ENCODE measurements at places on chromosomes 12 and 14.

- H3K4me3 ChIP-seq, result no peak overlapping the region
- H3K36me3 ChIP-seq, result no peaks in the 10 kb centered on the region
- DNase-seq, result no peak
- H3K4me1 ChIP-seq, result no peaks in the 10 kb centered on the region
Measured at GRCh38 chr12:111074559-111074958, 154.2 kb upstream of the MYL2 start.

GRCh38 chr12:30046376-30046775 is 262.6 kb upstream of the TMTC1 start:
- DNase-seq, result no peak
- H3K4me3 ChIP-seq, result no peak overlapping the region
- H3K4me1 ChIP-seq, result no peaks in the 10 kb centered on the region
- no peaks in the 10 kb centered on the region for H3K36me3 ChIP-seq
- H3K27me3 ChIP-seq, result no peaks in the 10 kb centered on the region

GRCh38 chr12:109016016-109016415 is 4.9 kb downstream of the SVOP start:
- H3K27me3 ChIP-seq, result no peaks in the 10 kb centered on the region
- H3K4me1 ChIP-seq, result no peaks in the 10 kb centered on the region
- H3K4me3 ChIP-seq, result no peak overlapping the region
- no peak overlapping the region for H3K27ac ChIP-seq
- DNase-seq, result no peak

DNA sequence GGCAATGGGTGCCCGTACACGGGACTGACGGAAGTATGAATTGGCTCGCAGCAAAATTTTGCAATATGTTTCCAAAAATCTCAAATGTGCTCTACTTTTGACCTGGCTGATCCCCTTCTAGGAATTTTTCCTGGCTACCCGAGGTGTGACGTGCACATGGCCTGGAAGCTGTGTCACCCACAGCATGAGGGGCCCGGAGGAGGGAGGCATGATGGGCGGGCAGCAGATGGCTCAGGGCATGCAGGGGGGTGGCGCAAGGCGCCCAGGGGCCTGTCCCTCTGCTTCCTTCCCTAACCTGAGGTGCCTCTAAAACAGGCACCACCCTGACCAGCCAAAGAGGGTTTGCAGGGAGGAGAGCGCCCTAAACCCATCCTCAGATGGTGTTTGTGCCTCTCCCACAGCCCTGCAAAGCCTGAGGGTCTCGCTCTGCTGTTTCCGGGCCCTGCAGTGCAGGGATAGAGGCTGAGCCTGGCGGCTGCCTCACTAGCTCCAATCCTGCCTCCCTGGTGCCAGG is 6.7 kb downstream of the GPR132 start:
- no peak for DNase-seq
- no peaks in the 10 kb centered on the region for H3K27me3 ChIP-seq
- H3K27ac ChIP-seq, result peak overlapping the region; percentile 95
- no peaks in the 10 kb centered on the region for H3K36me3 ChIP-seq
- no peak overlapping the region for H3K4me3 ChIP-seq

DNA sequence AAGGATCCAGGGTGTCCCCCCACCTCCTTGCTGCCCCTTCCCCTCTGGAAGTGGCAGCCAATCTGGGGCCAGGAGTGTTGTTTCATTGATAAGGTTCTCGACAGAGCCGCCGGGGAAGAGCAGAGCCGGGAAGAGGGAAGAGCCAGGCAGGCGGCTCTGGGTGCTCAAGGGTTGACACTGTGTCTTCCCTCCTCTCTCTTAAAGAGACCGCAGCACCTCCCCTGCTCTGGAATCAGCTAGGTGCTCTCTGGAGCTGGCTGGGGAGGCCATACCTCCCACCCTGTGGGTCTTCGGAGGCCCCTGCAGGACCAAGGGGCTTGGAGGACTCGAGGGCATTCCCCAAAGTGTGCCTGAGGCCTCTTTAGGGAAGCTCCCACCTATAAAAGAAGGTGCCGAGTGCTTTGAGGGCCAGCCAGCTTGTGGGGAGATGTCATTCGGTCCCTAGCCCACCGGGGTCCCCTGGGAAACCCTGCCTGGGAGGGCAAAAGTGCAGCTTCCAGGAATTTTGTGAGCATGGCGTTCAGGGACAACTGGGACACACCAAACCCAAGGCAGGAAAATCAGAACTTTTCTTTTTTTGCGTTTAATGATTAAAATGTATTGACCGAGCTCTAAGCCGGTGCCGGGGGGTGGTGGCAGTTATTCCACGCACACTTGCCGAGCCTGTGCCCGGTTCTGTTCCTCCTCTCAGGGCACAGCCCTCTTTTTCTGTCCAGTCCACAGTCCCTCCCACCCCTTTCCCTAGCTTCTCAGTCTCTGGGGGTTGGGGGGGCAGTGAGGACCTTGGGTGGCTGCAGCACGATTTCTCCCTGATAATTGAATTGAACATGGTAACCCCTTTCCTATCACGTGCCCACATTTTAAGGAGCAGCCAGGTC is 3.0 kb downstream of the SETD1B start:
- peak overlapping the region; percentile 100 for H3K27ac ChIP-seq
- no peak for DNase-seq
- no peaks in the 10 kb centered on the region for H3K27me3 ChIP-seq

- no peaks in the 10 kb centered on the region for H3K36me3 ChIP-seq
- no peak overlapping the region for H3K4me3 ChIP-seq
- no peaks in the 10 kb centered on the region for H3K4me1 ChIP-seq
- DNase-seq, result no peak
- H3K27me3 ChIP-seq, result no peaks in the 10 kb centered on the region
Measured at GRCh38 chr12:86801439-86801838, 545.2 kb upstream of the MGAT4C start.

- H3K27ac ChIP-seq, result no peak overlapping the region
- H3K4me3 ChIP-seq, result no peak overlapping the region
Measured at GRCh38 chr14:70652871-70653270, 11.2 kb downstream of the TTC9 start.

- no peak overlapping the region for H3K4me3 ChIP-seq
- no peaks in the 10 kb centered on the region for H3K4me1 ChIP-seq
- no peak for DNase-seq
- no peaks in the 10 kb centered on the region for H3K27me3 ChIP-seq
Measured at GRCh38 chr14:71497645-71498086, 434.6 kb upstream of the RGS6 start.

GRCh38 chr12:121144416-121144914 is 11.8 kb downstream of the P2RX7 start:
- H3K4me3 ChIP-seq, result no peak overlapping the region
- no peaks in the 10 kb centered on the region for H3K36me3 ChIP-seq
- H3K4me1 ChIP-seq, result no peaks in the 10 kb centered on the region

GRCh38 chr14:102907303-102907844 is 15.1 kb upstream of the AMN start:
- no peak overlapping the region for H3K27ac ChIP-seq
- H3K36me3 ChIP-seq, result peaks cover 39% of the 10 kb centered on the region
- H3K4me3 ChIP-seq, result no peak overlapping the region
- H3K27me3 ChIP-seq, result no peaks in the 10 kb centered on the region
- peaks cover 4% of the 10 kb centered on the region for H3K4me1 ChIP-seq

DNA sequence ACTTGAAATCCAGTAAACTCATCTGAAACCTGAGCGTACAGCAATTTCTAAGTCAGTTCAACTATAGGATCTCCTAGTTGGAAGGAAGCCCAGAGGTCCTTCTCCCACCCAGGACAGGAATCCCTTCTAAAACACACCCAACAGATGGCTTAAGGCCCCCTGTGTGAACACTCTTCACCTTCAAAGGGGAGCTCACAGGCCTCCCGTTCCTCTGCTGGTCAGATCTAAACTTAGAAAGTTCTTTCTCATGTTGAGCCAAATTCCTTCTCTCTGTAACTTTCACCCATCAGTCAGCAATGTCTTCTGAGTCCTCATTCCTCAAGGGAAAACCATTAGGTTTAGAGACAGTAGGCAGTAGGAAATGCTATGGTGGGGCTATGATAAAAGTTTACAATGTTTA is 355.2 kb downstream of the PCNX1 start:
- H3K27me3 ChIP-seq, result no peaks in the 10 kb centered on the region
- H3K36me3 ChIP-seq, result no peaks in the 10 kb centered on the region
- no peak for DNase-seq
- no peak overlapping the region for H3K4me3 ChIP-seq
- no peak overlapping the region for H3K27ac ChIP-seq

DNA sequence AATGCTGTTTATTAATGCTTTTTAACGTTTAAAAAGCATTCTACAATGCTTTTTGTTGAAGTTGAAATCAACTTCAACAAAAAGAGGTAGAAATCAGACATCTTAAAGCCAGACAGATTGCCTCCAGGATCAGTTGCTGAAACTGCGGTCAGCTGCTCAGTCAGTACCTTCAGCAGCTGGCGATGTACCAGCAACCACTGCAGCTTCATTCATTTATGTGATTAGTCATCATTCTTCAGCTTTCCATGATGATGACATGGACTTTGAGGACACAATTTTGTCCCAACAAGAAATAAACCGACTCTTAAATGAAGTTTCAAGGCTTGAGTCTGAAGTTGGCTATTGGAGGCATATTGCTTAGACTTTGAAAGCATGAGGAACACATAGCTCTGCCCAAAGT is 31.5 kb upstream of the NUAK1 start:
- DNase-seq, result no peak
- no peaks in the 10 kb centered on the region for H3K36me3 ChIP-seq
- H3K27ac ChIP-seq, result no peak overlapping the region
- H3K27me3 ChIP-seq, result no peaks in the 10 kb centered on the region

- no peaks in the 10 kb centered on the region for H3K4me1 ChIP-seq
- no peaks in the 10 kb centered on the region for H3K27me3 ChIP-seq
- peak overlapping the region; percentile 30 for H3K27ac ChIP-seq
- DNase-seq, result peak; percentile 73
- H3K36me3 ChIP-seq, result no peaks in the 10 kb centered on the region
Measured at GRCh38 chr12:132279184-132279889, 50.1 kb downstream of the GALNT9 start.

All from Peyer's patch (tissue), 4 donors.